ENCODE measurements at places on chromosomes 1 and 21.

DNA sequence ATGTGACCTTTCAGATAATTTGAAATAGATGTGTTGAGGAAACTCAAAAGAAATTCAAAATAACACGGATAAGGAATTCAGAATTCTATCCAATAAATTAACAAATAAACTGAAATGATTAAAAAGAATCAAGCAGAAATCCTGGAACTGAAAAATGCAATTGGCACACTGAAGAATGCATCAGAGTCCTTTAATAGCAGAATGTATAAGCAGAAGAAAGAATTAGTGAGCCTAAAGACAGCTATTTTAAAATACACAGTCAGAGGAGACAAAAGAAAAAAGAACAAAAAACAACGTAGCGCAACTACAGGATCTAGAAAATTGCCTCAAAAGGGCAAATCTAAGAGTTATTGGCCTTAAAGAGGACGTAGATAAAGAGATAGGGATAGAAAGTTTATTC is 99.6 kb upstream of the SAMSN1 start:
- DNase-seq: no peak

GRCh38 chr1:30522031-30523004 is 201.1 kb downstream of the MATN1 start:
- peak; percentile 77 for DNase-seq

GRCh38 chr21:22561946-22562345 is 1563.7 kb downstream of the NCAM2 start:
- DNase-seq: no peak

GRCh38 chr1:190436615-190437014 is 41.0 kb downstream of the BRINP3 start:
- no peak for DNase-seq

- no peak for DNase-seq
Observed at GRCh38 chr1:240099329-240099728, 7.6 kb downstream of the FMN2 start.

- DNase-seq: no peak
Observed at GRCh38 chr21:14312871-14313270, 70.1 kb downstream of the HSPA13 start.
